ENCODE measurements at places on chromosomes 4 and X. TPM values are rescaled to one million over a fixed set of nuclear protein-coding genes. Genes with fewer than 3 reads are reported as not detected.

MAGEA4 gene
- not detected for polyA plus RNA-seq

TTC29 gene
- not detected for polyA plus RNA-seq

PAGE2B gene
- polyA plus RNA-seq: not detected

DNA sequence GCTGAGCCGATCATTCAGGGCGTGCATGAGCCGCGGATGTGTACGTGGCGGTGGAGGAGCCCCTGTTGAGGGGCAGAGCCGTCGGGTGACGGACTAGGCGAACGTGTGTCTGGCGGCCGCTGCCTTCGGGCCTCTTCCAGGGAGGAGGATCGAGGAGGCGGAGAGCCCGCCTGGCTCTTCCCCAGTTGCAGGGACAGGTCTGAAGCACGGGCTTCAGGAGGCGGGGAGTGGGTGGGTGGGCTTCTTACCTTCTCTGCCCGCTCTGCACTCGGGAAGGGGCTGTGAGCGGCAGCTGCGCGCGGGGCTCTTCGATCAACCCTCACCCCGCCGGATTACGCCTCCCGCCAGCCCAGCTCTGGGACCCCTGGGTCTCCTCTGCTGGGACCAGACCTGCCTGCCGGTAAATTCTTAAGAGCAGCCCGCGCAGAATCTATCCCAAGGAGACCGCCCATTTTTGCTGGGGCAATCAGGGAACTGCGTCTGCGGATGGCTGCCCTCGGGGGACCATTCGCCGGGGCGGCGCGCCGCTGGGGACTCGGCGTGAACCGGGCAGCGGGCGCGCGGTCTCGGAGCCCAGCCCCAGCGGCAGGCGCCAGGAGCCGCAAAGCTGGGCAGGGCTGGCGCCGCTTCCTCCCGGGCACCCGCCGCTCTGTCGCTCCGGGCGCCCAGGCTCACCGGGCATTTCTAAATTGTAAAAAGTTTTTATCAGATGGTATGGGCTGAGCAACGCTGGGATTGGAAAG lies 4.9 kb downstream of the PLAC8 start:
- DNase-seq: no peak

GRCh38 chr4:176156656-176157055 lies 38.7 kb downstream of the SPATA4 start:
- no peak for DNase-seq

DNA sequence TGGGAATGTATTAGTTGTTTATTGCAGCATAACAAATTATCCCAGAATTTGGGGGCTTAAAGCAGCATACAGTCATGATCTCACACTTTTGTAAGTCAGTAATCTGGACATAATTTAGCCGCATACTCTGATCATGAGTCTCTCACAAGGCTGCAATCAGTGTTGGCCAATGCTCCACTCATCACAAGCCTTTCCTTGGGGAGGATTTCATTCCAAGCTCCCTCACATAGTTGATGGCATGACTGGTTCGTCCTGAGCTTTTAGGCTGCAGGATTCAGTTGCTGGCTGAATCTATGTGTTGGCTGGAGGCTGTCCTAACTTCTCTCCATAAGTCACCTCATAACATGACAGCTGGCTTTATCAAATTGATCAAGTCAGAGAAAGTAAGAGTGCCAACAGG lies 1568.6 kb upstream of the PCDH7 start:
- no peak for DNase-seq

DNA sequence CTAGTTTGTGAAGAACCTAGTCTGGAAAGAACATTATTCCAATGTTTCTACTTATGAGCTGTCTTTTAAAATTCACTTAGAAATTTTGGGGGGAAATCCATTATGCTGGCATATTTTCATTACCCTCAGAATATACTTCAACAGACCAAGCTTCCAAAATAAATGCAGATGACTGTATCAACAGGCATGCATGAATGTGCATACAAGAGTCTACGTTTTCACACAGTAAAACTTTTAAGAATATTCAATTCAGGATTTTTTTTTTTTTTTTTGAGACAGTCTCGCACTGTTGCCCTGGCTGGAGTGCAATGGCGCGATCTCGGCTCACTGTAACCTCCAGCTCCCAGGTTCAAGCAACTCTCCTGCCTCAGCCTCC lies 49.7 kb downstream of the ABCG2 start:
- no peak for DNase-seq
